ENCODE measurements at places on chromosomes 3 and 15. TPM values are rescaled to one million over a fixed set of nuclear protein-coding genes. Genes with fewer than 3 reads are reported as not detected.

Gene FANCD2OS
- not detected for total RNA-seq

Gene GPR62
- not detected for total RNA-seq

Gene CEMIP
- not detected for total RNA-seq

Gene SH2D7
- total RNA-seq, result 0.29 TPM

Gene NAA80
- total RNA-seq, result 28.5 TPM

Gene ALG1L2
- total RNA-seq, result 0.78 TPM

Gene KNG1
- total RNA-seq, result not detected

Gene STRIT1
- total RNA-seq, result not detected

Gene BRK1
- total RNA-seq, result 113 TPM

DNA sequence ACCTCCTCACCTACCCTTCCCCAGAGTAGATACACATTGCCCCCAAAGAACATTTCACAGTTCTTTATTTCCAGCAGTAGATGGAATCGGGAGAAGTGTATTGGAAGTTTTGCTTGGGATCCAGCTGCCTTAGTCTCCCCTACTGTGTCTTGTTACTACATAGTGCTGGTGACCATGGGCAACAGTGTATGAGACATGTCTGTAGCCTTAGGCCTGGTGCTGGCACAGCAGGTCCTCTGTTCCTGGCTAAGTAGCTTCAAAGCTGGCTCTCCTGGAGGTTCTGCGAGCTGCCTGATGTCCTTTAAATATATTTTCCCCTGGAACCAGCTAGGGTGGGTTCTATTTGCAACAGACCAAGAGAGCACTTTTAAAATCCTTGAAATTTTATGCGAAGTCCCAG, 174.7 kb downstream of the THSD4 start:
- no peak for DNase-seq
- peaks cover 14% of the 10 kb centered on the region for H3K4me1 ChIP-seq
- H3K4me3 ChIP-seq, result no peak overlapping the region
- H3K36me3 ChIP-seq, result no peaks in the 10 kb centered on the region
- H3K27me3 ChIP-seq, result peaks cover 16% of the 10 kb centered on the region

GRCh38 chr15:60389261-60390077, 8.3 kb downstream of the ANXA2 start:
- peaks cover 56% of the 10 kb centered on the region for H3K4me1 ChIP-seq
- peak; percentile 56 for DNase-seq
- H3K4me3 ChIP-seq, result peak overlapping the region; percentile 29

GRCh38 chr3:188309437-188310269, 155.7 kb downstream of the LPP start:
- H3K4me3 ChIP-seq, result peak overlapping the region; percentile 42
- H3K27me3 ChIP-seq, result no peaks in the 10 kb centered on the region
- H3K4me1 ChIP-seq, result peaks cover 25% of the 10 kb centered on the region

DNA sequence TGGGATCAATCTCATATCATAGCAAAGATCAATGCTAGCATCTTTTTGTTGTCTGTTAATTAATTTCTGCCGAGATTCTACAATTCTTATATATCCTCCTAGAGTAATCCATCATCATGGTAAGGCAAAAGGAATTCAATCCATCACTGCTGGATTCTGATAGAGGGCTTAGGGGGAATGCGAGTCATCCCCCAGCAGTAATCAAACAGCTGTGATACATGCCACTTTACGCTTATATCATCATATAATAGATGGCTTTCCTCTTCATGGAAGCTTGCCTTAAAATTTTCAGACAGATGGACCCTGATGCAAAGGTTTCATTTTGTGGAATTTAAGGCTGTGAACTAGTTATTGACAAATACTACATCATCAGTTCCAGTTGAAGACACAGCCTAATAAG, 645.9 kb downstream of the CADM2 start:
- no peaks in the 10 kb centered on the region for H3K4me1 ChIP-seq
- DNase-seq, result no peak
- no peaks in the 10 kb centered on the region for H3K36me3 ChIP-seq
- no peak overlapping the region for H3K4me3 ChIP-seq
- H3K27me3 ChIP-seq, result no peaks in the 10 kb centered on the region
- H3K27ac ChIP-seq, result no peak overlapping the region

DNA sequence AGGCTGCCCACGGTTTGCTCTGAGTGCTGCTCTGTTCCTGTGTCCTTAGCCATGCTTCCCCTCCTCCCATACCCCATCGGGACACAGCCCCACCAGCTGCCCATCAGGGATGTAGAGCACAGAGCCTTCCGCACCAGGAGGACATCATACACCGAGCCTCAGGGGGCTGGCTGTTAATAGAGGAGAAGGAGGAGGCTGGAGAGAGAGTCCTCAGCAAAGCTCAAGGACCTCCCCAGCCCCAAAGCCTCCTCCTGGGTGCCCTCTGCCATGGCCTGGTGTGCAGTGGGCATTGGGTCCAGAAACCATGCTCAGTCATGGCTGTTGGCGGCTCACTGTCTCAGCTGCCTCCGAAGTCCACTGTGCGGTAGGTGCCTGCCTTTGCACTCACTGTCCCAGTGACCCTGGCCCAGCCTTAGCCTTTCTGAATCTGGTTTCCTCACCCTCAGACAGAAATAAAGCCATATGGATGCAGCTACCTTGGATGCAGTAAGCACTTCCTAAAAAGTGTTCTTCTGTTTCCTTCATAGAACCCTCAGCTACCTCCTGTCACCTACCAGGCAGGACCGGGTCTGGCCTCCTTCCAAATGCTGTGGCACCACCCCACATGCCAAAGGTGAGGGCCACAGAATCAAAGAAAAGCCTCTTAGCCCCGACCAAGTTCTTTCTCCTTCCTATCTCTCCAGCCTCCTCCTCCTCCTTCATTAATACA, 53.9 kb downstream of the ACAD9 start:
- peaks cover 7% of the 10 kb centered on the region for H3K27me3 ChIP-seq
- DNase-seq, result no peak
- no peaks in the 10 kb centered on the region for H3K4me1 ChIP-seq
- no peak overlapping the region for H3K27ac ChIP-seq

DNA sequence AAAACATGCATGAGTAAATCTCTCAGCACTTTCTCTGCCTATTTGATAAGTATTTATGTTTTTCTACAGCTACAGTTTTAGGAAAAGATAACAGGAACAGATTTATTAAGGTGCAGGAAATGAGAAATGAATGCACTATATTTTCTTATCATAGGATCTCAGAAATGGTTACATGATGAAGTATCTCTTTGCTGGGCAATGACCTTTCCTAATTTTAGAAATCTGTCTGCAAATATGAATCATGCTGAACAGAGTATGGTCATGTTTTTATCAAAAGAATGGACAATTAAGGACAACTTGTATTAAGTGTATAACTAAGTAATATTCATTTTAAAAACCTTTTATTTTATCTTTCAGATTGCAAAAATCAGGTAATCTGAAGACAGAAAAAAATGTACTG, 53.8 kb upstream of the SPPL2A start:
- peaks cover 24% of the 10 kb centered on the region for H3K27me3 ChIP-seq
- no peaks in the 10 kb centered on the region for H3K36me3 ChIP-seq
- no peaks in the 10 kb centered on the region for H3K4me1 ChIP-seq

DNA sequence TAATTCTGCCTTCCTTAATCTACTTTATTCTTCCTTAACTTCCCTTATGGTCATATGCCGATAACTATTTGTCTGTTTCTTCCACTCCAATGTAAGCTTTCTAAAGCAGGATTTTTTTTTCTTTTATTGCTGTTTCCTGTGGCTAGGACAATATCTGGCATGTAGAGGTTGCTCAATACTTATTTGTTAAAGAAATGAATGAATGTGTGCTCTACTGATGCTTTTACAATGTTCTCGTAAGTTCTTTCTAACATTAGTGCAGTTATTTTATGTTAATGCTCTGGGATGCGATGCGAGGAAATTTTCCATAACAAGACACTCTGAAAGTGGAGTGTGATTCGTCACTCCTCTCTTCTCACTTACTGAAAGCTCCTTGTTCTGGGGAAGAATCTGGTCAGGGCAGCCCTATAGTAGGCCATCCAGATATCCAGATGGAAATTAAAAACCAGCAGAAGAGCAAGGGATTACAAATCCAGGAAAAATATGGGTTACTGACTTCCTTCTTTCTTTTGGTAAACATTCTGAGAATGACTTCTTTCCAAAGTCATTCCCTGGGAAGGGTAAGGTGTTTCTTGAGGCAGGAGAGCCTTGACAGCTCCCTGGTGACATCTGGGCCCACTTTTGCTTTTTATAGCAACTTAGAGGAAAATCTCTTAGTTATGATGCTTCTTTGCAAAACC, 420.4 kb downstream of the PDCD6IP start:
- H3K36me3 ChIP-seq, result no peaks in the 10 kb centered on the region
- no peaks in the 10 kb centered on the region for H3K4me1 ChIP-seq
- H3K27ac ChIP-seq, result no peak overlapping the region

GRCh38 chr3:129795186-129796010, 98.1 kb downstream of the TMCC1 start:
- no peak overlapping the region for H3K27ac ChIP-seq
- DNase-seq, result no peak
- H3K4me3 ChIP-seq, result no peak overlapping the region

GRCh38 chr3:105343991-105344390, 22.7 kb upstream of the ALCAM start:
- no peaks in the 10 kb centered on the region for H3K36me3 ChIP-seq
- no peak overlapping the region for H3K4me3 ChIP-seq
- H3K27me3 ChIP-seq, result peaks cover 15% of the 10 kb centered on the region
- H3K27ac ChIP-seq, result no peak overlapping the region
- DNase-seq, result no peak

GRCh38 chr3:165439765-165440164, 243.6 kb upstream of the SLITRK3 start:
- DNase-seq, result no peak
- H3K4me3 ChIP-seq, result no peak overlapping the region
- no peak overlapping the region for H3K27ac ChIP-seq
- no peaks in the 10 kb centered on the region for H3K36me3 ChIP-seq

- peak overlapping the region; percentile 58 for H3K27ac ChIP-seq
- H3K4me1 ChIP-seq, result peaks cover 64% of the 10 kb centered on the region
- no peaks in the 10 kb centered on the region for H3K27me3 ChIP-seq
Measured at GRCh38 chr15:31400222-31400927, 73.7 kb downstream of the KLF13 start.

DNA sequence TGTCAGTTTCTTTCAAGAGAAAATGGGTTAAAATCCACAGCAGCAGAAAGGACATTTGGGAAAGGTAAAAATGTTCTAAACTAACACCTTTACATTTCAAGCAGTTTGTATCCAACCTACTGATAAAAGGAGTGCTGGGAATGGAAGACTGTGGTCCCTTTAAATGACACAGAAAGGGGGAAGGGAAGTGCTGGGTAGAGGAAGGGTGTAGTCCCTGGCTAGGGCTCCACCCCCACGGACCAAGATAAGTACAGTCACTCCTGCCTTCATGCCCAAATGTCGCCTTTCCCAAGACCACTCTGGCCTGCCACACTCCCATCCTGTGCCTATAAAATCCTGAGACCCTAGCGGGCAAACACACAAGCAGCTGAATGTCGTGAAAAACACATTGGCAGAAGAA, 350.9 kb upstream of the POU1F1 start:
- no peak for DNase-seq
- H3K27me3 ChIP-seq, result no peaks in the 10 kb centered on the region
- H3K4me1 ChIP-seq, result no peaks in the 10 kb centered on the region
- H3K36me3 ChIP-seq, result no peaks in the 10 kb centered on the region
- no peak overlapping the region for H3K27ac ChIP-seq

DNA sequence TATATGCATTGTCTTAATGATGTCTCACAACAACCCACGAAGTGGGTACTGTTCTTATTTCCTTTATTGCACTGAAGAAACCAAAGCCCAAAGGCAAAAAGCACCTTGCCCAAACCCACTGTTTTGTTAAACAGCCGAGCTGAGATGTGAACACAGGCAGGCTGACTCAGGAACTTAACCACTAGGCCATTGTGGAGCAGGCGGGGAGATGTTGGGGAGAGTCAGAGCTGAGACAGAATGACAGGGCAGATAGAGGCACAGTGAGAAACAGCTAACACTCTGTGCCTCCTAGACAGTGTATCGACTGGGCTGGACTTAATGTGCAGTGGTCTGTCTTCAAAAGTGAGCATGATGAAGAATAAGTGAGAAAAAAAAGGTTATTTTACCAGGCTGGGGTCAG, 56.5 kb downstream of the RPLP1 start:
- H3K27me3 ChIP-seq, result peaks cover 18% of the 10 kb centered on the region
- peak; percentile 24 for DNase-seq
- no peaks in the 10 kb centered on the region for H3K36me3 ChIP-seq
- no peak overlapping the region for H3K4me3 ChIP-seq
- no peak overlapping the region for H3K27ac ChIP-seq
- peaks cover 8% of the 10 kb centered on the region for H3K4me1 ChIP-seq

GRCh38 chr3:184716622-184717398, 4.9 kb upstream of the MAGEF1 start:
- DNase-seq, result no peak
- peaks cover 21% of the 10 kb centered on the region for H3K27me3 ChIP-seq
- peaks cover 10% of the 10 kb centered on the region for H3K4me1 ChIP-seq
- H3K36me3 ChIP-seq, result no peaks in the 10 kb centered on the region

GRCh38 chr15:77023576-77024272, 28.8 kb downstream of the PSTPIP1 start:
- H3K36me3 ChIP-seq, result peaks cover 81% of the 10 kb centered on the region
- H3K27ac ChIP-seq, result peak overlapping the region; percentile 99
- H3K4me1 ChIP-seq, result peaks cover 83% of the 10 kb centered on the region

- DNase-seq, result no peak
- H3K27ac ChIP-seq, result no peak overlapping the region
- H3K4me1 ChIP-seq, result no peaks in the 10 kb centered on the region
- H3K36me3 ChIP-seq, result no peaks in the 10 kb centered on the region
- no peaks in the 10 kb centered on the region for H3K27me3 ChIP-seq
- H3K4me3 ChIP-seq, result no peak overlapping the region
Measured at GRCh38 chr15:99029341-99030144, 22.0 kb upstream of the PGPEP1L start.

DNA sequence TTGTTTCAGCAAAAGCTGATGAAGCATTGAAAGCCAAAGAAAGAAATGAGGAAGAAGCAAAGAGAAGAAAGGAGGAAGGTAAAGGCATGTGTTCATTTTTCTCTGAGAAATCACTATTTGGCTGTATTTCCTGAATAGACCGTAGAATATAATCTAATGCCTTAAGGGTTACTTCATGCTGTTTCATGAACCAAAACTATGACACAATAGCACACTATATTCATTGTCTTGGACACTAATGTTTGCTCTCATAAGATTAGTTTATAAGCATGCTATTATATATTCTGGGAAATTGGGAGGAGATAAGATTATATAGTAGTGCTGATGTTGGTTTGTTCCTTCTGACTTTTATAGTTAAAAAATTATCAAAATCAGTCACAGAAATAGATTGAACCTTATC, 110.1 kb upstream of the MLF1 start:
- no peak overlapping the region for H3K4me3 ChIP-seq
- no peak for DNase-seq
- H3K27ac ChIP-seq, result no peak overlapping the region
- H3K27me3 ChIP-seq, result no peaks in the 10 kb centered on the region

DNA sequence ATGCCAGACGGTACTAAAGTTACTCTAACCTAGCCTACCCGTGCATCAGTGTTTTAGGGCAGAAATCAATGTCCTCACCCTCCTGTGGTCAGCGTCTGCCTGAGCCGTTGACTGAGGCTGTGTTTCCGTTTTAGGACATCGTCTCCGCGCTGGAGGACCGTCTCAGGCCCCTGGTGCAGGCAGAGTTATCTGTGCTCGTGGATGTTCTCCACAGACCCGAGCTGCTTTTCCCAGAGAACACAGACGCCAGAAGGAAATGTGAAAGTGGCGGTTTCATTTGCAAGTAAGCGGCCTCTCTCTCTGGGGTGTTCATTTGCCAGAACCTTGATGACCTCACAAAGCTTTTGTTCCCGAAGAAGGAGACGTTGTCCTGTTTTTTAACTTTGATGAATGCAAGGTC, 217.0 kb downstream of the ITPR1 start:
- H3K4me3 ChIP-seq, result no peak overlapping the region
- peaks cover 67% of the 10 kb centered on the region for H3K36me3 ChIP-seq
- peaks cover 35% of the 10 kb centered on the region for H3K4me1 ChIP-seq
- DNase-seq, result no peak

- no peaks in the 10 kb centered on the region for H3K36me3 ChIP-seq
- DNase-seq, result no peak
- H3K4me1 ChIP-seq, result no peaks in the 10 kb centered on the region
- H3K27me3 ChIP-seq, result peaks cover 12% of the 10 kb centered on the region
- H3K4me3 ChIP-seq, result no peak overlapping the region
- no peak overlapping the region for H3K27ac ChIP-seq
Measured at GRCh38 chr3:123679712-123680386, 95.0 kb upstream of the HACD2 start.

All from activated CD8-positive, alpha-beta T cell treated with anti-CD3 and anti-CD28 coated beads, Interleukin-2, amount 10 ng/mL, durations not matched to agents 7 days and 5 days (primary cell).